ENCODE measurements at places on chromosomes 12 and 14. TPM values are rescaled to one million over a fixed set of nuclear protein-coding genes. Genes with fewer than 3 reads are reported as not detected.

GRCh38 chr12:42564556-42564955, 25.0 kb downstream of the PRICKLE1 start:
- DNase-seq, result no peak

GRCh38 chr12:110475426-110475825, 6.8 kb downstream of the FAM216A start:
- no peak for DNase-seq

DNA sequence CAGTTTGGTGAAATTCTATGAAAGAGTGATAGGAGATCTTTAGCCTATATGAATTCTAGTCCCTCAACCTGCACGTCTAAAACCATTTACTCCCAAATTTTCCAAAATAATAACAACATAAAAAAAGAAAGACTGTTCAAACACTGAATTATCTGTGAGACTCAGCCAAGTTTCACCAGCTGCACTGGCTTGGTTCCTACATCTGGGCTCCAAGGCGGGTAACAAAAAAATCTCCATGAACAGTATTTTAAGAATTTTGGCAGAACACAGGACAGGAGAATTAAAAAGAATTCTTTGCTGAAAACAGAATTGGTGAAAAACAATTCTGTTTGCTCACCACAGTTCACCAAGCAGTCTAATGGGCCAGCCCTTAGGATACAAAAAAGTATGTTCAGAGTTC, 536.8 kb upstream of the ATP2B1 start:
- no peak for DNase-seq

- DNase-seq, result no peak
Measured at GRCh38 chr12:101086490-101087135, 123.4 kb downstream of the SLC5A8 start.

- DNase-seq, result no peak
Measured at GRCh38 chr12:5094551-5094950, 50.9 kb downstream of the KCNA5 start.

- DNase-seq, result peak; percentile 55
Measured at GRCh38 chr14:44149597-44149996, 357.5 kb downstream of the FSCB start.

DNA sequence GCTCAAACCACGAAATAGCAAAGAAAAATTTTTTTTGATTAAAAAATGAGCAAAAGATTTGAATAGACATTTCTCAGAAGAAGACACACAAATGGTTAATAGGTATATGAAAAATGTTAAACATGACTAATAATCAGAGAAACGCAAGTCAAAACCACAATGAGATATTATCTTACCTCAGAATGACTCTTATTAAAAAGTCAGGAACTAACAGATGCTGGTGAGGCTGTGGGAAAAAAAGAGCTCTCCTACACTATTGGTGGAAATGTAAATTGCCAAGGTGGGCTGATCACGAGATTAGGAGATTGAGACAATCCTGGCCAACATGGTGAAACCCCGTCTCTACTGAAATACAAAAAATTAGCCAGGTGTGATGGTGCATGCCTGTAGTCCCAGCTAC, 315.5 kb upstream of the FLRT2 start:
- DNase-seq, result no peak

DNA sequence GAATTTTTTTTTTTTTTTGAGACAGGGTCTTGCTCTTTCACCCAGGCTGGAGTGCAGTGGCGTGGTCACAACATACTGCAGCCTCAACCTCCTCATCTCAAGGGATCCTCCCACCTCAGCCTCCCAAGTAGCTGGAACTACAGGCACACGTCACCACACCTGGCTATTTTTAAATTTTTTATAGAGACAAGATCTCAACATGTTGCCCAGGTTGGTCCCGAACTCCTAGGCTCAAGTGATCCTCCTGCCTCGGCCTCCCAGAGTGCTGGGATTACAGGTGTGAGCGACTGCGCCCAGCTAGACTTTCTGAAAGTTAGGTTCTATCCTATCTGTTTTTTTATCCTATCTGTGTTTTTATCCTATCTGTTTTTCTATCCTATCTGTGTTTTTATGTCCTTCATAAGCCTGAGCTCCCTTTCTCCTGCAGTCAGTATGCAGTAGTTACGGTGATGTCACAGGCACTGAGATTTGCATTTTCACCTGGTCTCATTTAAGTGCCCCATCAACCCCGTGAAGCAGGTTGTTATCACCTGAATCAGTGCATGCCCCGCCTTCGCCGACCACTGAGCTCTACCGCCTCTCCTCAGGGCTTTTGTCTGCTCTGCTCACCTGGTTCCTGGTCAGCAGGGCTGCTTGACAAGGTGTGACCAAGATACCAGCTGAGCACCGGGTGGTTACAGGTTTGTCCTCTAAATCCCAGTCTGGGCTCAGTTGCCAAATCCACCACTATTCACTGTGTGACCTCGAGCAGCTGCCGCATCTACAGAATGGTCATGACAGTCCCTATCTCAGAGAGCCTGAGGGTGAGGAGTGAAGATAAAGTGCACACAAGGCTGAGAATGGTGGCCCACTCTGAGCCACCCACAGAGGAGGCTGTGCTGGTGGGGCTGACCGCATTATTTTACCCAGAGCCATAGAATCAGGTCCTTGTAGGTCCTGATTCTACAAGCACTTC, 33.1 kb downstream of the SYNDIG1L start:
- DNase-seq, result no peak

DNA sequence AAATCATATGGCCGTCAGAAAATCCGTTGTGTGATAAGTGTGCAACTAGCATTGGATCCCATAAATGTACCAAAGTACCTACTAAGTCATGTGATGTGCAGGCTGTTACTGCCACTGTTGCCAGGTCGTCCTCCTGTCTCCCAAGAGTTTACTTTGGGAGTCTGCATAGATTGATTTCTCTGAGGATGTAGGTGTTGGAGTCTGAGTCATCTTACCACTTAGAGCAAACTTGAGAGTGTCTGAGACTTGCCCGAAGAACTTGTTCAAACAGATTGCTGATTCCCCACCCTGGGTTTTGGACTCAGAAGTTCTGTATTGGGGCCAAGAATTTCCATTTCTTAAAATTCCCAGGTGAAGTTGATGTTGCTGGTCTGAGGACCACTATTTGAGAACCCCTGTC, 11.4 kb downstream of the TMX1 start:
- DNase-seq, result no peak

DNA sequence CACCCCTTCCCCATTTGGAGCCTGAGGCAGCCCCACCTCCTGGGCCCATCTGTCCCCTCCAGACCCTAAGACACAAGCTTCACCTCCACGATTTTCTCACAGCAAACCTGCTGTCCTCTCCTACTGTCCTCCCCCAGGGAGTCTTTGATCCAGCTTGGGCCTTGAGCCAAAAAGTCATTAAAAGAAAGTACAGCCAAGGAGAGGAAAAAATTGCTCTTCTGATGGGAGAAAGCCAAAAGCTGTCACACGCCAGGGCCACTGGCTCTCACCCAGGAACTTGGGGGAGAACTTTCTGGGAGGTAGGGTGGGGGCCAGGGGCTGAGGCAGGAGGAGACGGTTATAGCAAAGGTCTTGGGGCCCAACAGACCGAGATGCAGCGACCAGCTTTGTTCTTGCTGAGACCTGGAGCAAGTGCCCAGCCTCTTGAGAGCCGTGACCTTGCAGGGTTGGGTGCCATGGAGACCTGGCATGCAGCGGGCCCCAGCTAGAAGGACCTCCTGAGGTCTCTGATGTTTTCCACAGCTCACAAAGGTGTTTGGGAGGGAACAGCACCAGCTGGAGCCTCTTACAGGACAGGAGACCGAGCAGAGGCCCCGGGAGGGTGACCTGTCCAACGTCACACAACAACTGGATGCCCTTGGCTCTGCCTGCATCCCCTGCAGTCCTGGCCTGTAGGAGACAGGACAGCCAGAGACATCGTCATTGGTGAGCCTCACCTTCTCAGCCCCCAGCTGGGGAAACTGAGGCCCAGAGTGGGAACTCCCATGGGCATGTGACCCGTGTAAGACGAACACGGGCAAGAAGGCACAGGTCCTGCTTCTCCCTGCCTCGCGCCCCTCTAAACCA, 124.5 kb downstream of the CALM1 start:
- no peak for DNase-seq

DNA sequence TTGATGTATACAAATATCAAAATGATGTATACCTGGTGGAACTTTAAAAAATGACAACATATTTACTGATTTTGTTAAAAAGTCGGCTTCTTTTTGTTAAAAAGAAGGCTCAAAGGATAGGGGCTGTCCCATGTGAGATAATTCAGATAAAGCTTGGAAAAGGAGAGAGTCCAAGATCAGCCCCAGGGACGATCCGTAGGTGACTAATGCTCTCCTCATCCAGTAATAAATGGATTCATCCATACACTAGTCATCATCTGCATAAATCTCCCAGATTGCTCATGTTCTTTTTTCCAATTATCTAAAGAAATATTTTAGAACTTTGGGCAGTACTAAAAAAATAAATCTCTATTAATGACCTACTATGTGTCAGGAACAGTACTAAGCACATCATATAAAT, 23.4 kb upstream of the FSCB start:
- DNase-seq, result no peak

- peak; percentile 6 for DNase-seq
Measured at GRCh38 chr12:23084236-23084995, 459.4 kb downstream of the ETNK1 start.

DNA sequence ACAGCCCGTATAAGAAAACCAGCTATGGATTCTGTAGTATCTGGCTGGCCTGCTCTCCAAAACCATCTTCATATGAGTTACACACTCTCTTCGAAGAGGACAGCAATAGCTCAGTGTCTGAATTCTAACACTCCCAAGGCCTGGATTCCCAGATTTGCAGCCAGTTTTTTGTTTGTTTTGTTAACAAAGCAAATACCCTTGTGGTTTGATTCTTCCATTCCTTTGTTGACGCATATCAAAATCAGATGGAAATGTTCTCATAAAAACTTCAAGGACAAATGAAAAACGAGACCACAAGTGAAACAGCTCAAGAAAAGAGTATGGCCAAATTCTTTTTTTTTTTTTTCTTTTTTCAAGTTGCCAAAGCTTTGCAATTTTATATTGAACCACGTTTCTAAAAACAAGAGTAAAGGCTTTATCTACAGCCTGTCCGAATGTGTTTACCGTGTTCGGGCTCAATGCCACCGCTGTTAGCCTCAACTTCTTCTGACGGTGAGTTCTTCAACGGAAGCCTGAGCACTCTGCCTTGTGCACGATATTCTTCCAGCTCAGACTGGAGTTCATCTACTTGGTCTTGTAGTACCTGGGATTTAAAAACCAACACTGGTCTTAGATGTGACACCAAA, 67.5 kb downstream of the NIN start:
- DNase-seq, result no peak

DNA sequence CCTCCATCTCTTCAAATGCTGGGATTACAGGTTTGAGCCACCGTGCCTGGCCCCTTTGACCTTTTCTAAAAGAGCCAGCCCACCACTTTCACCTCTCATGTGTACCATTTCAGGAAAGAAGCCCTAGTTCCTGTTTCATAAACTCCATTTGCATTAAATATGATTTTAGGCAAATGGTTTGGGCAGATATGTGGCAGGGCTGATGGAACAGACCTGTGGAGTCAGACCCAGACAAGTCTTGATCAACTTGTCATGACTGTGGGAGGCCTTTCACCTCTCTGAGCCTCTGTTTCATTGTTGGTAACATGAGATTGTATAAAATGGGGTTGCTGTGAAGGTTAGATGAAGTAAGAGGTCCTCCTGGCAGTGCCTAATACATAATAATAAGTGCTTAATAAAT, 5.2 kb upstream of the MAP3K9 start:
- no peak for DNase-seq

- no peak for DNase-seq
Measured at GRCh38 chr14:40028991-40029390, 596.8 kb upstream of the FBXO33 start.

- DNase-seq, result no peak
Measured at GRCh38 chr12:85550924-85551323, 270.9 kb downstream of the ALX1 start.

DNA sequence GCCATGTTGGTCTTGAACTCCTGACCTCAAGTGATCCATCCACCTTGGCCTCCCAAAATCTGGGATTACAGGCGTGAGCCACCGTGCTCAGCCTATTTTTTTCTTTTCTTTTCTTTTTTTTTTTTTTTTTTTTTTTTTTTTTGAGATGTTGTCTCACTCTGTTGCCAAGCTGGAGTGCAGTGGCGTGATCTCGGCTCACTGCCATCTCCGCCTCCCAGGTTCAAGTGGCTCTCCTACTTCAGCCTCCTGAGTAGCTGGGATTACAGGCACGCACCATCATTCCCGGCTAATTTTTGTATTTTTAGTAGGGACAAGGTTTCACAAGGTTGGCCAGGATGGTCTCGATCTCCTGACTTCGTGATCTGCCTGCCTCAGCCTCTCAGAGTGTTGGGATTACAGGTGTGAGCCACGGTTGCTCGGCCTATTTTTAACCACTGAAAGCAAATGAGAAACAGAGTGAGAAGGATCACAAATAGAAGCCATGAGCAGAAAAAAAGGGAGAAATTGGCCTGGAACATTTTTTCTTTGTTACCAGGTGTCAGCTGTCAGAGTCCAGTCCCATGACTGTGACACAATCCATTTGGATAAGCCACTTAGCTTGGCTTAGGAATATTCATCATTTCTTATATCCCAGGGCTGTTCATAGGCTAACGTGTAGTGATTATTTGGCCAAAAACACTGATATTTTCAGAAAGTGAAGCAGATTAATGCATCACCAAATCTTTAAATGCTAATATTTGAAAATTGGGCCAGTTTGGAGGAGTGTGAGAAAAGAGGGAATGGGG, 7.9 kb upstream of the NFKBIA start:
- DNase-seq, result no peak

DNA sequence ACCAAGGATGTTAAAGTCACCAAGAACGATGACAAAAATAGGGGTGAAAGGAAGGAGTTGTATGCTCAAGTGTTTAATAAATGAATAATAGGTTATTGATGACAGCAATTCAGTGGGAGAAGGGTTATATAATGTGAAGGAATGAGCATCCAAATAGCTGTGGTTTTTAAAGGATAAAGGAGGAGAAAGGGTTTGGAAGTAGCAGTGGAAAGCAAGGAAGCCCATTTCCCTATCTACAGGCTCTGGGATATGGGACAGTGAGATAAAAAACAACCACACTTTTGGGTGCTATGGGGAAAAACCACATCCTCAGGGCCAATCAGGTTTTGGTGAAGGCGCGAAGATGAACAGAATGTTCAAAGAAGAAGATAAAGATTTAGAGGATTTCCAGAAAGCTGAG, 258.6 kb downstream of the ZFP36L1 start:
- DNase-seq, result no peak

GRCh38 chr14:50020799-50021198, 95.6 kb downstream of the VCPKMT start:
- DNase-seq, result no peak

DNA sequence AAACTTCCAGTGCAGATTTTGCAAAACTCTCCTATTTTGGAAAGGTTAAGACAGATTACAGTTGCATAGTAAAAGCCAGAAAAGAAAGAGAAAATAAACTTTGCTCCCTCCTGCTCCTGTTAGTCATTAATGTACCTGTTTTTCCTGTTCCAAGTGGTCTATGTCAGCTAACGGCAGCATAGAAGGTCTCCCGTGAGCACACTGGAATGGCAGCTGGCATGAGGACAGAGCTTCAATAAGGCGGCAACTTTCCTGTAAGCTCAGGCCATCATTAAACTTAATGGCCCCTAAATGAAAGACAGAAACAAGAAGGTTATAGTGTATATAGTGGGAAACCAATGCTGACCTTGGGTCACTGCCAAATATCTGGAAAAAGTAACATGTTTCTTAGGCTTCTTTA, 16.0 kb downstream of the EIF2B2 start:
- no peak for DNase-seq

GRCh38 chr12:72493407-72493806, 221.2 kb downstream of the TRHDE start:
- no peak for DNase-seq

Gene IFNG-AS1
- polyA plus RNA-seq, result not detected

Gene PMEL
- polyA plus RNA-seq, result 3.3 TPM

Gene SALL2
- polyA plus RNA-seq, result 5.8 TPM

Gene STON2
- polyA plus RNA-seq, result 2.4 TPM

Gene CHGA
- polyA plus RNA-seq, result not detected

Gene GDF3
- polyA plus RNA-seq, result not detected

Gene LIN7A
- 14.4 TPM for polyA plus RNA-seq

Gene TPPP2
- polyA plus RNA-seq, result 1.7 TPM
